NCI-H2081 (cell line): ENCODE measurements at places on chromosomes 3 and 15.

DNA sequence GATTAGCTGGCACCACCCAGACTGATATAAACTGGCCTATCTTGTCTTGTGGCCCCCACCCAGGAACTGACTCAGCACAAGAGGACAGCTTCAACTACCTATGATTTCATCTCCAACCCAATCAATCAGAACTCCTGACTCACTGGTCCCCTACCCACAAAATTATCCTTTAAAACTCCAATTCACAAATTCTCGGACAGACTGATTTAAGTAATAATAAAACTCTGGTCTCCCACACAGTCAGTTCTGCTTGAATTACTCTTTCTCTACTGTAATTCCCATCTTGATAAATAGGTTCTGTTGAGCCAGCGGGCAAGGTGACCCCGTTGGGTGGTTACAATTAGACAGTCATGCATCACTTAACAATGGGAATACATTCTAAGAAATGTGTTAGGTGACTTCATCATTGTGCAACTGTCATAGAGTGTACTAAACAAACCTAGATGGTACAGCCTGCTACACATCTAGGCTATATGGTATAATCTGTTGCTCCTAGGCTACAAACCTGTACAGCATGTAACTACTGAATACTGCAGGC is 48.1 kb upstream of the MAP4 start:
- no peak for DNase-seq

- DNase-seq, result no peak
These were observed 25.6 kb upstream of the MUC13 start for GRCh38 chr3:124960105-124960504.

DNA sequence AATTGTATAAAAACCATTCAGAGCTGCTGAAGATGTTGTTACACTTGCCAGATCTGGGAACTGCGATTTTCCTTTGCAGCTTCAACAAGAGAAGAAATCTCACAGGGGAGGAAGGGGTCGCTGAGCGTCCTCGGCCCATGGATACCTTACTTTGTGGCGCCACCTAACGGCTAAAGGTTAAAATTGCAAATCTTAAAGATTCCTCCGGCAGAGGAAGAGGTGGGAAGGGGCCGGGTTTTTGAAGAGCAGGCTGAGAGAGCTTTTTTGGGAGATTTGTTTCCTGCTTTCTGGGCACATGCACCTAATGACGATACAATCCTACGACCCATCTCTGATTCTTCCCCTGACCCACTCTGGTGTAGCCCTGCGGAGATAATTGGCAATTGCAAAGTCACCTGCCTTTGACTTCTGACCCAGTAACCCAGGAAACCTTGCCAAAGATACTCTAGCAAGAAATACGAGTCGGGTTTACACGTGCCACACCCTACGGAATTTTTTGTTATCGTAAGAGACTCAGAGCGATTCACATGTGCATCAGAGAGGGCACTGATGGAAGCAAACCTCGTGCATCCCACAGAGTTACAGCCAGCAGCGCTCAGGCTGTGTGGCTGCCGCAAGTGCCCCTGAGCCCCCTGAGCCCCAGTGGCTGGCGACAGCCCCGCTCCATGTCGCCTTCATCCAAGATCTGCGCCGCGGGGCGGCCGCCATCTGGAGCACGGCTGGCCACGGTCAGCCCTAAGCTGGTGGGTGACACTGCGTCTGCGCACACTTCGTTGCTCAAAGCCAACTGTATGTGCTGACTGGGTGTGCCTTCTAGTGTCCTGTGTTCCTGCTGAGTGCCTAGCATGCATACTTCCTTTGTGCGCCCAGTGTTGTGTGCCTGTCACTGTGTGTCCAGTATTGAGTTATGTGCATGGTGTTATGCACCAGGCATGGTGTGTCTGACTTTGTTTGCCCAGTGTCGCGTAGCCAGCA is 55.2 kb upstream of the CHRNA7 start:
- DNase-seq, result peak; percentile 74

DNA sequence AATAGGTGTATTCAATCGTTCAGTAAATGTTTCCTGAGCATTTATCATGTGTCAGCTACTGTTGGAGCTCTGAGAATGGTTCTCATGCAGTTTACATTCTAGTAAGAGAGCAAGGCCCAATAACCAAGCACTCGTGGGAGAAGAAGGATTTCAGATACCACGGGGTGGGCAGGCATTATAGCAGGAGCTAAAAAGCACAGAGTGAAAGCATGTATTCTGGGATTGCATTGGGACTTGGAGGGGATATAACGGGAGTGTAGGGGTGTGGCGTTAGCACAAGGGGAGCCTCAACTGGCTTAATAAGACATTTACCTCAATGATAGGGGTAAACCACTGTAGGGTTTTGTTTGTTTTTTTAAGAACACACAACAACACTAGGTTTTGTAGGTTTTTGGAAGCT is 1.6 kb upstream of the SIAH2 start:
- peak; percentile 15 for DNase-seq

GRCh38 chr3:189789432-189789831 is 158.2 kb downstream of the TP63 start:
- DNase-seq, result no peak

DNA sequence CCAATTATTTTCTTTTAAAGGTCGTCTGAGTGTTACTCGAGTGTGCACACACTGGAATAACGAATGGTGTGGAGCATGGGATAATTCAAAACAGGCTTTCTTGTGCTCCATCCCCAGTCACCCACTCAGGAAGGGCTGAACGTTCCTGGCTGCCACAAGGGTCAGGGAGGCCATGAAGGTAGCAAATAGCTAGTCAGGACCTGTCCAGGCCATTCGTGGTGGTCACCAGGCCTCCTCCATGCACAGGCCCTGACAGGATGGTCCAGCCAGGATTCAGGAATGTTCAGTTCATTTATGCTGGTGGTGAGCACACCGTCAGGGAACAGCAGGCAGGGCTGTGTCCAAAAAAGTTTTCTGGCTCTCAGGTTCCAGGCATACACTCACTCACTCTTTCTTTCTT is 11.7 kb upstream of the NR2E3 start:
- no peak for DNase-seq

DNA sequence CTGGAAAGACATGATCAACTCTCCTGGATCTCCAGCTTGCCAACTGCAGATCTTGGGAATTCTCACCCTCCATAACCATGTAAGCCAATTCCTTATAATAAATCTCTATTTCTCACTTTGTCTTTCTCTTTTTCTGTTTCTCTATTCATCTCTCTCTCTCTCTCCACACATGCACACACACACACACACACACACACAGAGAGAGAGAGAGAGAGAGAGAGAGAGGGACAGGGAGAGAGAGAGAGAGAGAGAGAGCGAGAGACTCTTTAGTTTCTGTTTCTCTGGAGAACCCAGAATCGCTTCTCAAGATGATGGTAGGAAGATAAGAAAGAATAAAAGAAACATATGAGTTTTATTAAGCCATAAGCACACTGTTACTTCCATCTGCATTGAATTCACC is 111.9 kb downstream of the BCHE start:
- DNase-seq, result no peak

- DNase-seq, result no peak
These were observed 43.5 kb upstream of the BDH1 start for GRCh38 chr3:197599089-197599765.

- DNase-seq, result no peak
These were observed 109.6 kb downstream of the ARRDC4 start for GRCh38 chr15:98070137-98070536.

- DNase-seq, result peak; percentile 29
These were observed 284.7 kb upstream of the STT3B start for GRCh38 chr3:31247850-31248562.

DNA sequence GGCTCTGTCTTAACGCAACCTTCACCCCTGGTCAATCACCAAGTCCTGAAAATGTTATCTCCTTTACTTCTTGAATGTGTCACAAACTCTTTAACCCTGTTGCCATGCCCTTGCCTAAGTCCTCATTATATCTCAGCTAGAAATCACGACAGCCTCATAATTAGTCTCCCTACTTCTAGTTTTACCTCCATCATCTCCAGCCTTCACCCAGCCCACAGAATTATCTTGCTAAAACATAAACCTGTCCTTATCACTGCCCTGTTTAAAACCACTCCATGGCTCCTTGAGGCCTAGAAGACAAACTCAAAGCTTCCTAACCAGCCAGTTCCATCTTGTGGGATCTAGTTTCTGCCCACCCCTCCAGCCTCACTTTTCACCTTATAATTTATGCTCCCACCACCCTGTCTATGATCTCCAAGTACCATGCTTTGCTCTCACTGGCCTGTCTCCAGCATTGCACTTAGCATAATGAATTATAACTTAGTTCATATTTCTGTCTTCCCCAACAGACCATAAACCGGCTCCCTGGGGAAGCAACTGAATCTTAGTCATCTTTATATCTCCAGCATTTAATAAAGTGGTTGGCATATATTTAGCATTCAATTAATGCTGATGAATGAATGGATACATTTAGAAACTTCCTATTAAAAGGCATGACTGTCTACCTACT is 39.2 kb downstream of the GPR176 start:
- DNase-seq, result no peak

GRCh38 chr3:34394978-34395748 is 596.7 kb downstream of the PDCD6IP start:
- DNase-seq, result no peak

GRCh38 chr3:152127058-152127457 is 141.7 kb upstream of the MBNL1 start:
- DNase-seq, result no peak

- DNase-seq, result no peak
These were observed 23.9 kb upstream of the RHO start for GRCh38 chr3:129504471-129505100.

DNA sequence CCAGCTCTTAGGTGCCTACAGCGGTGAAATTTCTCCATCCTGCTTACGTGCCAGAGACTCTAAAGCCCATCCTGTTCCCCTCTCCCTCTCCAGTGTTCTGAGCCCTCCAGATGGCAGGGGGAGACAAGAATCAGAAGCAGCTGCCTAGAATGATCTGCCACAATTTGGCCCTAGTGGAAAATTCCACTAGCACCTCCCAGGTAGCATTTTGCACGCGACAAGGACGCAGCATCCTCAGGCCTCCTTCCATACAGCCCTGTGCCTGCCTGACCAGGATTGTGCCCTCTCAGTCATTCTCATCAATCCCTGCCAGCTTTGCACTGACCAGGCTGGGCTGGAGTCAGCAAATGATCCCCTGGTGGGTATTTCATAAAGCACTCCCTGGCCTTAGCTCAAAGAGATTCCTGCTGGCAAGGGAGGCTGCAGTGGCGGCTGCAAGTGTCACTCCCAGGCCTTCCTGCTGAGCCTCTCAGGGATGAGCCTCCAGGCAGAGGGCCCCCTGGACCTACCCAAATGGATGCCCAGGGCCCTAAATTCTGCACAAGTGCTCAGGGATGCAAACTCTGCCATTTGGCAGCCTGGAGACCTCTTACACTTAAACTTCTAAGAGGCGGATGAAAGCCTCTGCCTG is 130.2 kb upstream of the ATP2B2 start:
- no peak for DNase-seq

DNA sequence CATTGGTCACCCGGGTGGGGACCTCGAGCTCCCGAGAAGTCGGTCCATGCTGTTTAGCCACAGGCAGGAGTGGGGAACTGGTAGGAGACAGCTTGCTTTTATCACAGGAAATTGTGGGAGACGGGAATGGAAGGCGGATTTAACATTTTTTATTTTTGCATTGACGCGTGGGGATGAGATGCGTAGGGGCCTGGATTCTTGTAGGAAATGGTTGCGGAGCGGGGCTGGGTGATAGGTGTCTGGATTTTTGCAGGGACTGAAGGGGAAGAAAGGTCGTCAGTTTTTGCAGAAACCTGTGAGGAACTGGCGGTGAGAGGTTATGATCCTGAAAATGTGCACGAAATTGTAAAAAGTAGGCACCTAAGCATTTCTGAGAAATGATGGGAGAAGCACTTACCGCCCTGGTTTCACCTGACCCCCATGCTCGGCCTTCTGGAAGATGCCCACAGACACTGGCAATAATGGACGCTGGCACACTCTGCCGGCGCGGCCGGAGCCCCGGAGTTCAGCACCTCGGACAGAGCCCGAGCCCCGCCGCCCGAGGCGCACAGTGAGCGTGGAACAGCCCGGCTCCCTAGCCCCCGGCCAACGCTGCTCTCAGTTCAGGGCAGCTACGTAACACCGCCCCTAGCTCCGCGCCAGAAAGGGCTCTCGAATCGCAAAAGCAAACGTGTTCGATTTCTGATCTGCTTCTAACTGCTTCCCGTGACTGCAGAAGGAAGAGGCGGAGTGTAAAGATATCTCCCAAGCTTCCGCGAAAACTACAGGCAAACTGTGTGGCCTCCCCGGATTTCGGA is 928 bp downstream of the ANKRD34C start:
- DNase-seq, result no peak

DNA sequence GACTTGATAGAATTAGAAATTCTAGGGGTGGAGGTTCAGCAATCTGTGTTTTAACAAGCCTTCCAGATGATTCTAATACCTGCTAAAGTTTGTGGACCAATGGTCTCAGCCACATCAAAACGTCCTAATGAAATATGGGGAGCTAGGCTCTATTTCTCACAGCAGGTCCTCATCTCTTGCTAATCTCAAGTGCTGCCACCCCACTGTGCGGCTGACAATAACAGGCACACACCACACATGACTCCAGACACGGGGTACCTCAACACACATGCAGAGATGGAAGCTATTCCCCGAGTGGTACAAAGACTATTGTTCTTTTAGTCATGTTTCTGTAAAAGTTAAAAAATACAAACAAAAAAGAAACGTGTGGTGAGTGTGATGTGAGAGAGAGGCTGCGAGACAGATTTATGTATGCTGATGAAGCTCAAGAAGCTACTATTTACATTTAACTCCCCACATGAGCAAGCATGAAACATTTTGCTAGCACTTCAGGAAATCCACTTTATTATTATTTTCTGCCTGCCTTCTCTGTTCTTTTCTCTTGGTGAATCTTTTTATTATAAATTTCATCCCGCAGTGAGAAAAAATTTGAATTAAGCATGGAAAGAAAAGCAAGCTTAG is 405.6 kb downstream of the MAGI1 start:
- DNase-seq, result no peak

- no peak for DNase-seq
These were observed 325.0 kb upstream of the CFAP20DC start for GRCh38 chr3:59374818-59375211.

DNA sequence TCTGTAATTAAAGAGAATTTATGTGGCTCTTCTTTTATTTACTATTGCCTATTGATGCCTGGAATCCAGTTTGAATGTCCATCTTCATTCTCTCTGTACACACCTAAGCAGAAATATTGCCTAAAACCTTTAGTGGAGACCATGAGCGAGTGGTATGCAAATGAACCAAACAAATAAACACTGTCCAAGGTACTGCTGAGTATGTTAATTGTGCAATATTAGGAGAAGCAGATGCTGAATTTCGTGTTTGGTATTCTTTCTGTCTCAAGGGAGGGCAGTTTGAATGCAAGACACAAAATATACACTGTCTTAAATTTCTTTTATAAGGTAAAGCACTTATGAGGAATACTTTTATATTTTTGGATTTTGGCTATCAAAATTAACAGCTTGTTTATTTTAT is 440.9 kb downstream of the RBMS3 start:
- DNase-seq, result no peak

- peak; percentile 52 for DNase-seq
These were observed 87.8 kb downstream of the NCEH1 start for GRCh38 chr3:172622916-172623700.

DNA sequence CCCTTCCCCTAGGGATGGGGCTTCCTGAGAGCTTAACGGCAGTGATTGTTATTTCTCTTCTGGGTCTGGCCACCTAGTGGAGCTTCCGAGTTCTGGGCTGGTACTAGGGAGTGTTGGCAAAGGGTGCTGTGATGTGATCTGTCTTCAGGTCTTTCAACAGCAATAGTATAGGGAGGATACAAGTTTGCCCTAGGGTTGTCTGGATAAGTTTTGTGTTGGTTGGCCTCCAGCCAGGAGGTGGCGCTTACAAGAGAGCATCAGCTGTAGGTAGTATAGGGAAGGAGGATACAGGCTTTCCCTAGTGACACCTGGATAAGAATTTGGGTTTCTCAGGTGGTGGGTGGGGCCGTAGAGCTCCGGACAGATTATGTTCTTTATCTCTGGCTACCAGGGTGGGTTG is 19.2 kb upstream of the CPOX start:
- no peak for DNase-seq
